ENCODE measurements at places on chromosomes 3 and 15.

GRCh38 chr3:56291244-56291680, 177.0 kb downstream of the ERC2 start:
- no peak for DNase-seq

DNA sequence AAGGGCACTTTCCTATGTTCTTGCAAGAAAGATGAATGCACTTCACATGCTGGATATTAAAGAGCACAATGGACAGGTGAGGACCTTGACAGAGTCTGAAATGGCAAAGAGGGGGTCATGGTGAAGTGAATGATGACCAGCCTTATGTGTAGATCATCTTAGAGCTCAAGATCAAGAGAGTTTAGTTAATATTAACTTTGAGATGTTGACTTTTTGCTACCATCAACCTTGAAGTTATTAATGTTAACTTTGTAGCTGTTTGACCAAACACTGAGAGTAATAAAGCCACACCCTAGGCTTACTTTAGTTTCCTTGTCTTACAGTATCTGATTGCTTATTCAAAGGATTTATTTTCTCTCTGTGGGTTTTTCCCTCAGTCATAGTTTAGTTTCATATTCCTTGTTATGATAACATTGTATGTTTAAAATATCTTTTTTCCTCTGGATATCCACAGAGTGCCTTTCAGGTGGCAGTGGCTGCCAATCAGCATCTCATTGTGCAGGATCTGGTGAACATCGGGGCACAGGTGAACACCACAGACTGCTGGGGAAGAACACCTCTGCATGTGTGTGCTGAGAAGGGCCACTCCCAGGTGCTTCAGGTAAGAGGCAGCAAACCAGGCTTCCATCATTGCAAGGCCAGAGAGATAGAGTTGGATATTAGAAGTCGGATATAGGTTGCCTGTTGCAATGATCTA, 5.4 kb downstream of the NFKBIZ start:
- DNase-seq, result no peak

GRCh38 chr15:96311256-96311955, 19.1 kb upstream of the NR2F2 start:
- DNase-seq, result no peak

- DNase-seq, result no peak
These were observed 81.9 kb upstream of the PLXND1 start for GRCh38 chr3:129688271-129688895.

GRCh38 chr3:58421004-58421403, 12.6 kb downstream of the PDHB start:
- DNase-seq, result no peak

Data from stimulated activated CD4-positive, alpha-beta T cell treated with anti-CD3 and anti-CD28 coated beads, Interleukin-1b, Interleukin-23, amount 100 ng/mL, for 1 hour (primary cell).